Type B pancreatic cell (in vitro differentiated cells): ENCODE measurements at places on chromosomes 12 and 14. TPM values are rescaled to one million over a fixed set of nuclear protein-coding genes. Genes with fewer than 3 reads are reported as not detected.
A peak's percentile ranks its signal among the peaks of the same experiment; 100 is the strongest.

- DNase-seq: no peak
Observed at GRCh38 chr12:119780786-119781434, 96.2 kb downstream of the CIT start.

DNA sequence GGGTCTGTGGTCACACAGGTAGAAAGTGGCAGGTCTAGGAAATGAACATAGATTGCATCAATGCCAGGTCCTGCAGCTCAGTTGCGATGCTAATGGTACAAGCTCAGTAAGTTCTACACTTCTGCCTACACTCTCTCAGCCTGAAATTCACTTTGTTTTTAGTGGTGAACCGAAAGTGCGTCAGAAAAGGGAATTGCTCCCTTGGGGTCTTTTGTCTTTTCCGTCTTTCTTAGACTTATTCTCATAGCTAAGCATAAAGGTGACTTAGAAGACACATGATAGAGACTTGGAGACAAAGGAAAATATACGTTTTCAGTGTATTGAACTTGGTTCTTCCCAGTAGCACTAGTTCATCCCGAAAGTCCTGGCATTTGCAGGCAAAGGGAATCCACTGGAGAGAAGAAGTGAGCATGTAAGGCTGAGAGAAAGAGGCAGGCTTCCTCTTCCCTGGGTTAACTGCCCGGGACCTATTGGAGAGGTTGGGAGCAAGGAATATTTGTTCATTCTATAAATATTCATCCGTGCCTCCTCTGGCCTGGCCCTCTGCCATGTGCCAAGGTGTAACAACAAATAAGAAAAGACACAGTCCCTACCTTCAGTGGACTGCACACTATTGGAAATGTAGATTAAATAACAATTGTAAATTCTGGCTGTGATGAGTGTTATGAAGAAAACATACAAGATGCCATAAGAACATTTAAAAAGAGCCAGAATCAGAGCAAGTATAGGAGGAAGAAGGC, 785.8 kb downstream of the MED13L start:
- no peak for DNase-seq

GRCh38 chr12:46660276-46660675, 165.5 kb downstream of the SLC38A4 start:
- DNase-seq: no peak

DNA sequence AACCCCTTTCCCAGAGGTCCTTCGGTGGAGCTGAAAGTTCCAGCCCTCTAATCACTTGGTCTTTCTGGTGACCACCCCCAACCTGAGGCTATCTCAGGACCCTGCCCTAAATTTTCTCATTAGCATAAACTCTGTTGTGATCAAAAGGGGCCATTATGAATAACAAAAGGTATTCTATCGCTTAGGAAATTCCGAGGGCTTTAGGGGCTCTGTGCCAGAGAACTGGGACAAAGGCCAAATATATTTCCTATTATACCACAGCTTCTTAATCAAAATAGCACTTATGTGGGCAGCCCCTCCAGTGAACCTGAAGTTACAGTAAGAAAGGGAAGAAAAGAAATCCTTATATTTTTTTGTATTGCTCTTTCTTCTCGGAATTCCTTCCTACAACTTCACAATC, 125.3 kb upstream of the NPAS3 start:
- no peak for DNase-seq

Gene KRT80
- total RNA-seq: 23.1 and 65.1 TPM in 2 replicates

Gene KLHL33
- total RNA-seq: not detected in 2 replicates

Gene KRT73
- 0.12 TPM in 1 of 2 replicates, not detected in the other for total RNA-seq

GRCh38 chr14:69191340-69192111, at the start of gene EXD2:
Gene EXD2 (plus strand): TSS chr14:69191498. CDS start chr14:69209471, 17,973 bp downstream.
- DNase-seq: peak; percentile 86

- no peak for DNase-seq
Observed at GRCh38 chr12:5746036-5746908, 198.8 kb downstream of the ANO2 start.

- peak; percentile 86 for DNase-seq
Observed at GRCh38 chr14:56117765-56118610, at the start of gene PELI2. Gene PELI2 (plus strand): TSS chr14:56118411. CDS start chr14:56118661, 250 bp downstream.

Gene FOXM1
- 53.9 and 68.6 TPM in 2 replicates for total RNA-seq

- no peak for DNase-seq
Observed at GRCh38 chr12:123058481-123058880, 78.0 kb downstream of the ARL6IP4 start.

- no peak for DNase-seq
Observed at GRCh38 chr12:121009741-121010140, 6.5 kb downstream of the C12orf43 start.

Gene AKAP5
- 0.52 and 1.4 TPM in 2 replicates for total RNA-seq

DNA sequence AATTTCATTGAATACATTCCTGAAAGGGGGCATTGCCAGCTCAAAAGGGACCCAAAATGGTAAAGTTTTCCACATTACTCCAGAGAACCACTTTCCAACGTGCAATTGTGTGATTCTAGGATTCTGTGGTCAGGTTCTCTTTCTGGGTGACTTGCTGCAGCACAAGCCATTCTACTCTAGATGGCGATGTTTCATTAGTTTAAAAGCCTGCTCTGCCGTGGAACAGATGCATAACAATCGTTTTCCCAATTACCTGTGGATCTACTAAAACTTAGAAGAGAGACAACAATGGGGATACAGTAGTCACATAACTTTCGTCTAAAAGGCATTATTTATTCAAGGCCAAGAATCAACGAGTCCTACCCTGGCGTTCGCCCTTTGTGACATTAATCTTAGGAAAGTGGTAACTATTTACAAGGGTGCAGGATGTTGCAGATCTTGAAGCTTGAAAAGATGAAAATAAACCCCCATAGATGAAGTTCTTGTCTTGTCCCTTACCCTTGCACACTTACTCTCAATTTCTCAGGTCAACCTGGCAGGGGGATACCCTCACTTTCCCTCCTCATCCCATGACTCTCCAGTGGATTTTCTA, 400.9 kb downstream of the SNAPC1 start:
- no peak for DNase-seq

Gene ZC2HC1C
- 3.7 and 4.7 TPM in 2 replicates for total RNA-seq

Gene LALBA
- not detected in 2 replicates for total RNA-seq

Gene AMDHD1
- 0.43 and 1.0 TPM in 2 replicates for total RNA-seq

GRCh38 chr12:111754671-111755070, 12.1 kb upstream of the ALDH2 start:
- no peak for DNase-seq

DNA sequence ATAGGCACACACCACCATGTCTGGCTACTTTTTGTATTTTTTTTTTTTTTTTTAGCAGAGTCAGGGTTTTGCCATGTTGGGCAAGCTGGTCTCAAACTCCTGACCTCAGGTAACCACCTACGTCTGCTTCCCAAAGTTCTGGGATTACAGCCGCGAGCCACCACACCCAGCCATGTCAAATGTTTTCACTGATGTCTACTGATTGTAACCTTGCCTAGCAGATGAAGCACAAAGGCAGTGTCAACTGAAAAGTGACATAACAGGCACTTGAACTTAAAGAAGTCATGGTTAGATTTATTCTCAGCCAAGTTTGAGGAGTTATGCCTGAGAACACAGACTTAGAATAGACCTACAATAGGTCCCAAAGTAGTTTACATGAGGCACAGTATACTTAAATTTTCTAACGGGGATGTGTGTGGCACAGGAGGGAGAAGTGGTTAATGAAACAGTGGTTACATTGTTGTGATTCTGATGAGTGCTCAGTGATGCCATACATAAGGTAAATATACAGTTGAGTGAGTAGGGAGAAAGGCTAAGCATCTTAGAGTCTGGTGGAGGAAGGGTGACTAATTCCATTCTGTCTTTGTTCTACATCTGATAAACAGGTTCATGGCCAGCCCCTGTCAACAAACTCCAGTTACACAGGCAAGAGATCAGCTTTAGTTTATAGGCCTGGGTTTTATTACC, 12.6 kb upstream of the RNASE4 start:
- no peak for DNase-seq

Gene NIN
- total RNA-seq: 30.1 and 40.5 TPM in 2 replicates

Gene CMAS
- 33.3 and 85.5 TPM in 2 replicates for total RNA-seq

DNA sequence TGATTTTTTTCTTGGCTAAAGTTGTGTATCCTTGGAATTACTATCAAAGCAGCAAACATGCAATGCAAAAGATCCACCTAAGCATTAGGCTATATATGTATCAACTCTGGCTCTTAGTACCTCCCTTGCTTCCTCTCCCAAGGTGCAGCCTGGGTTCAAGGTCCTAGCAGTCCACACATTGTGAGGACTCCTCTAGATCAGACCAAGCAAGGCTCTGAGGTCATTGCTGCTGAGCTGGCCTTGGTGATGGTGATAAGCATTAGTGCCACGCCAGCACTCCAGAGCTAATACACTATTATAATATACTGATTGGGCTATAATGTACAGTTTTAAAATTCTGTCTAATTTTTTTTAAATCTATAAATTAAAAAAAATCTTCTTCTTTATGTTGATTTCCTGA, 196.9 kb upstream of the BTG1 start:
- no peak for DNase-seq

- DNase-seq: no peak
Observed at GRCh38 chr12:62128175-62128975, 131.8 kb upstream of the USP15 start.

DNA sequence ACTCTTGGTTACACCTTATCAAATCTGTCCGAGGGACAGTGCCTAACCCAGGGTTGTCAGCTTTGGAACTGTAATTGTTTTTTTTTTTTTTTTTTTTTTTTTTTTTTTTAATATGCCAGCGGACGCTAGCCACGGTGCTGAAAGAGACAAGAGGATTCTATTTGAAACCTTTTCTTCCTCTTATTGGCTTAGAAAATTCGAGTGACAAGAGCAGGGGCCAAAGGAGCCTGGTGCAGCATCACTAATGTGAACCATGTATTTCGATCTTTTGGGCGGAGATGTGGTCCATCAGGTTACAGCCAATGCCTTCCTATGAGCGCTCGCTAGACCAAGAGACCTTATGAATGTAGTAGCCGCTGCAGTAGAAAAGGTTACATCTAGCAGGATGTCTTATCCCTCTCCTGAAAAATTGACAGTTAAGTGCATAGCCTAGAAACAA, 922 bp downstream of the PTPRR start:
- DNase-seq: no peak

DNA sequence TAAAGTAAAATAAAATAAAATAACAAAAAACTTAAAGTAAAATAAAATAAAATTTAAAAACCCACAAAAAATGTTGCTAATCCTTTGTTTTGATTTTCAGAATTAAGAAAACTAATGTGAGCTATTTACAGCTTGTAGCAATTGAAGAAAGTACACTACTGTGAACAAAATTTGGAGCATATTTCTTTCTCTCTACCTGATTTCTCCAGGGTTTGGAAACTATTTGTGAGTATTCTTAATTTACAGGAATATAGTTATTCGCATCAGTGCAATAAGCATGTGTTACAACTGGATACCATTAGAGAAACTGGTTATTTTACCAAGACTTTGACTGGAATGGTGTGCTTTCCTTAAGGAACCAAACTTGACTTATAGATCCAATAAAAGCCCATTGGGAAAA, 86.1 kb upstream of the CNOT2 start:
- DNase-seq: no peak

Gene ACSM4
- total RNA-seq: not detected in 2 replicates

DNA sequence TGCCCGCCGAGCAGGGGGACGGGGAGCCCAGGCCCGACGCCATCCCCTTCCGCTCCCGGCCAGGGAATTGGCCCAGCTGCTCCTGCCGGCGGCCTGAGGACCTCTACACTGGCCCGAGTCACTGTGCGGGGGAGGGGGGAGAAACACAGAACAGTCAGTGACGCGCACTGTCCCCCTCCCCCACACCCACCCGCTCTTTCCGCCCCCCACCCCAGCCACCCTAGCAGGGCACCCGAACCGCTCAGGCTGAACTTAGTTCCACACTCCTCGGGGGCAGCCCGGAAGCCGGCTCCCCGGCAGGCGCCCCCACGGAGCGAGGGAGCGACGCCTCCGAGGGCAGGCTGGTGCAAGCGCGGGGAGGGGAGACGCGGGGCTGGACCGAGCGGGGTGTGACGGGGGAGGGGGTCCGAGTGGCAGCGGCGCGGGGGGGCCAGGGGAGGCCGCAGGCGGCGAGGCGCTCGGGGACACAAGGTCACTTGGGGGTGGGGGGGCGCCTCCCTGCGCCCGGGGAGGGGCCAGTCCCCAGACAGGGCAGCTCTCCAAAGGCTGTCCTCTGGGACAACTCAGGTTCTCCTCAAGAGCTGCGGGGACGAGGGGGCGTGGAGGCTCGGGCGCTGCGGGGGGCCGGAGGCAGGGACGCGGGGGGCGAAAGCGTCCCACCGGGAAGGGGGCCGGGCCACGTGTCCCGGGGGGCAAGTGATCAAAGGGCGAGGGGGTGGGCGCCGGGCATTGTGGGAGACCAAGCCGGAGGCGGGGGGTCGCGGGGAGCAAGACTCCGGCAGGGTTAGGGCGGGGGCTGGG, 648 bp downstream of the CHD4 start:
- DNase-seq: peak; percentile 71

DNA sequence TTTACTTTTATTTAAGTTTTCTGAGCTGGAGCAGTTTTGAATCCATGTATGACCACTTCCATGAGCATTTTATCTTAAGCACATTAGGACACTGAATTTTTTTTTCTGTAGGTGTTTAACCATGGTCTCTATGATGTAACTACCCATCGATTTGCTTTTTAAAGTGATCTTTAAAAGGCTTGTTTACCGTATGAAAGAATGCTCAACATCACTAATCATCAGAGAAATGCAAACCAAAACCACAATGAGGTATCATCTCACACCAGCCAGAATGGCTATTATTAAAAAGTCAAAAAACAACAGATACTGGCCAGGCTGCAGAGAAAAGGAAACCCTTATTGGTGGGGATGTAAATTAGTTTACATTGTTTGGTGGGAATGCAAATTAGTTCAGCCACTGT, 23.0 kb downstream of the GLRX5 start:
- no peak for DNase-seq

DNA sequence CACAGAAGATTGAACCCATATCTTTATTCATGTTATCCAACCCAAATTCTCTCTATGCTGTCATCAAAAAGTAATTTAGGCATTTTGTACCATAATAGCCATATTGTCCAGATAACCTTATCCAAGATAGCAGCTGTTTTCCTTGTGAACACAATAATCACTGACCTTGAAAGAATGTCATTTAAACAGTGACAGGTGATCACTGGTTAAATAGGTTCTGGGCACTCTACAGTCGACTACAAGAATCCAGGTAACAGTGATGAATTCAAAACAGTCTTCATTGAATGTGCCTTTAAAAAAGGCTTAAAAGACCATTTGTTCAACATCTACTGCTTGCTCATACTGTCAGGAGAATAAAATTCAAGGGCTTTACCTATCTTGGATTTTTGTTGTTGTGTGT, 4.6 kb upstream of the SPX start:
- DNase-seq: no peak
